A549 treated with Mapracorat at 1 μM for 4 hours (cell line): ENCODE measurements at places on chromosomes 1 and 21. TPM values are rescaled to one million over a fixed set of nuclear protein-coding genes. Genes with fewer than 3 reads are reported as not detected.

SEMA6C gene
- total RNA-seq: 1.5 to 2.6 TPM (median 1.7 TPM) in 5 replicates

URB2 gene
- total RNA-seq: 11.9 to 15.4 TPM (median 14.6 TPM) in 5 replicates

TNFSF18 gene
- not detected in 5 replicates for total RNA-seq

LCE2B gene
- total RNA-seq: not detected in 5 replicates

TRIM17 gene
- not detected in 5 replicates for total RNA-seq

HSPB7 gene
- total RNA-seq: 0.07 TPM in 1 of 5 replicates, not detected in the others

GSTM5 gene
- total RNA-seq: not detected in 5 replicates

ARHGAP29 gene
- total RNA-seq: 12.0 to 15.7 TPM (median 13.8 TPM) in 5 replicates

TUFT1 gene
- 8.4 to 10.4 TPM (median 9.2 TPM) in 5 replicates for total RNA-seq

CYYR1 gene
- not detected in 5 replicates for total RNA-seq

MFSD2A gene
- 6.1 to 7.6 TPM (median 6.9 TPM) in 5 replicates for total RNA-seq

SPRR2A gene
- not detected in 5 replicates for total RNA-seq

NOS1AP gene
- total RNA-seq: 0.18 to 0.57 TPM (median 0.27 TPM) in 5 replicates

KCNJ9 gene
- total RNA-seq: not detected in 5 replicates

SYDE2 gene
- 0.68 to 1.1 TPM (median 0.74 TPM) in 5 replicates for total RNA-seq

FCRL5 gene
- 0.03 TPM in 1 of 5 replicates, not detected in the others for total RNA-seq

HRNR gene
- total RNA-seq: not detected in 5 replicates

UBE2J2 gene
- total RNA-seq: 34.9 to 47.9 TPM (median 46.3 TPM) in 5 replicates

RGS1 gene
- total RNA-seq: not detected in 5 replicates

MPZL1 gene
- 94.6 to 126 TPM (median 118 TPM) in 5 replicates for total RNA-seq

HORMAD1 gene
- total RNA-seq: 7.2 to 10.0 TPM (median 7.5 TPM) in 5 replicates

DNAJC28 gene
- total RNA-seq: 0.29 to 0.42 TPM (median 0.34 TPM) in 5 replicates

CYP4Z1 gene
- total RNA-seq: not detected in 5 replicates

NCF2 gene
- total RNA-seq: 1.1 to 2.3 TPM (median 1.9 TPM) in 5 replicates

BTBD8 gene
- total RNA-seq: 0.47 to 0.82 TPM (median 0.58 TPM) in 5 replicates

MRPL55 gene
- 76.4 to 92.1 TPM (median 83.8 TPM) in 5 replicates for total RNA-seq

GJA8 gene
- not detected in 5 replicates for total RNA-seq

ELAPOR1 gene
- total RNA-seq: 0.34 to 0.63 TPM (median 0.55 TPM) in 5 replicates

OR2G6 gene
- total RNA-seq: not detected in 5 replicates
